ENCODE measurements at places on chromosomes 7 and 10.

DNA sequence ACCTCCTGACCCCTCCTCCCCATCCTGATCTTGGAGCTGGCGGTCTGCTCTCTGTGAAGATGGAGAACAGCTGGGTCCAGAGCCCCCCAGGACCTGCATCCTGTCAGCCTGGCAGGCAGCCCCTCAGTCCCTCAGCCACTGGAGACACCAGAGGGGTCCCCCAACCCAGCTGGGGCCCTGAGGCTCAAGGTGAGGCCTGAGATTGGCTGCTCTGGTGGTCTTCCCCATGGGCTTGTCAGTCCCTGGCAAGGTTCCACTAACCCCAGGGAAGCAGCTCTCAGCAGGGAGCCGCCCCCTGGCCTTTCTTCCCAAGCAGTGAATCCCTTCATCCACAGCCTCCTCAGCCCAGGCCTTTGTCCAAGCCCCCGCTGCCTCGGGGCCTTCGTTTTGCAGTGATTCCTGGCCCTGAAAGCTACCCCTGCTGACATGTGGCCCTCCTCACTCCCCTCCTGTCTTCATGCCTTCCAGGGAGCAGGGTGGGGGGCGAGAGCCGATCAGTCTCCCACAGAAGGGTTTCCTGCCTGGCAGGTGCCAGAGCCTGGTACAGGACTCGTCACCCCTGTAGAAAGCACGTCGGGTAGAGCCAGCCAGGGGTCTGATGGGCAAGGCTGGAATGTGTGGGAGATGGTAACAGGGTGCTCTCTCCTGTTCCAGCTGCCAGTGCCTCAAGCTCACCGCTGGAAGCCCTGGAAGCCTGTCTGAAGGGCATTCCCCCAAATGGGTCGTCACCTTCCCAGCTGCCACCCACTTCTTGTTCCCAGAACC lies 48.5 kb downstream of the ZNF467 start:
- DNase-seq = no peak

GRCh38 chr7:23222439-23223030 lies 24.0 kb upstream of the GPNMB start:
- DNase-seq = no peak

- no peak for DNase-seq
Observed at GRCh38 chr10:2543974-2544373, 523.4 kb upstream of the PFKP start.

- no peak for DNase-seq
Observed at GRCh38 chr10:17412323-17412722, 42.1 kb downstream of the ST8SIA6 start.

DNA sequence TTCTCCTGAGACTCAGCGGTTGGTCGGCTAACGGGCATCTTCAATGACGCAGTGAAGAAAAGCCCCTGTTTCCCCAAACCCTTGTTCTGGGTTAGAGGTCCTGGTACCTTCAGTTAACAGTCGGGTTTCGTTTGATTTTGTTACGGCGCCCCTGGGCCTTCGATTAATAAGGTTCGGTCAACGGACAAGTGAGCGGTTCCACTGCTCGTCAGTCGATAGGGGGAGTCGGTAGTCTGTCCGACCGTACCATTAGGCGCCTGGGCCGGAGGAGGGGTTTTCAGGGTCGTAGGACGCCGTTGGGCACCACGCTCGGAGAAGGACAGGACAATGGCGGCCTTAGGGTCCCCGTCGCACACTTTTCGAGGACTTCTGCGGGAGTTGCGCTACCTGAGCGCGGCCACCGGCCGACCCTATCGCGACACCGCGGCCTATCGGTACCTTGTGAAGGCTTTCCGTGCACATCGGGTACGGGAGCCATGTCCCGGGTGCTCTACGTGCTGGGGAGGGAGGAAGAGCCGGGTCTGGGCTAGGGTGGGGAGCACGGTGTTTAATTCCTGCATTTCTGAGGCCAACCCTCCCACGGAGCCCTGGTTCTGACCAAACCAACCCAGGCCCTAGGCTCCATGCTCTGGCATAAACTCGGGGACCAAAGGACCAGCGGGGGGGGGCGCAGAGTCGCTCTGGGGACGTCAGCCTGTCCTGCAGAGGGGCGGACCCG lies at the start of gene FMC1:
Gene FMC1, plus strand, starts transcription at position 280 of the 718 bp plus-strand sequence. Its CDS starts 48 bp downstream, at position 328.
- DNase-seq = no peak

- DNase-seq = no peak
Observed at GRCh38 chr10:12808014-12808613, 193.4 kb downstream of the CCDC3 start.

DNA sequence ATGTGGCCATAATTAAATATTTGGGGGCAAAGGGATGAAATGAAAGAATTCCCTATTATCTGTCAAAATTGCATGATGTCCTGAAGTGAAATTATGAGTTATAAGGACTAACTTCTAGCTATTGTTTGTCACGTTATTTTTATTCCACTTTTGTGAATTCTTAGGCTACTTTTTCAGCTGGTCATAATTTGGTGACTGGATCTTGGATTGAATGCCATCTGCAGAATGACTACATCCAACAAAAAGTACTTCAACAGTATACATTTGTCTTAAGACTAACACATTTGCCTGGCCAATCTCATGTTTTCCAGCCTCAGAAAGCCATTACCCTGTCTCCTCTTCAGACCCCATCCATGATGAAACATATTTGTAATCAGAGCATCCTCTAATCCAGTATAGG lies 48.1 kb upstream of the WNT16 start:
- DNase-seq = no peak

DNA sequence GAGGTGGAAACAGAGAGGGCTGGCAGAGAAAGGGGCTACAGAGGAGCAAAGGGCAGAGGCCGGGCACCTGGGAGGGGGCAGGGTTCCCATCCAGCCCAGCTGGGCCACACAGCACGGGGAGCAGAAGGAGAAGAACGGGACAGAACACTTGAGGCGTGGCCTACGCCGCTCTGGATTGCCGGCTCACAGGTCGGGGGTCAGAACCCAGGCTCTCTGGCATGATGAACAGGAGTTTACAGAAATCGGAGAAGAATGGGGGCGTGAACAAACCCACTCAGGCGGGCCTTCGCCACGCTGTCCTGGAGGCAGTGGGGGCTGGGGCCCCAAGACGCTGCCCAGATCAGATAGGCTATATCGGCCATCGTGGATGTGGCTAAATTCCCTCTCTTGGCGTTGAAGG lies 362.2 kb upstream of the SHH start:
- no peak for DNase-seq

GRCh38 chr7:1733206-1733907 lies 63.3 kb downstream of the ELFN1 start:
- no peak for DNase-seq

- no peak for DNase-seq
Observed at GRCh38 chr7:1642291-1642731, 27.8 kb upstream of the ELFN1 start.

GRCh38 chr10:75707080-75707840 lies 275.8 kb downstream of the LRMDA start:
- DNase-seq = no peak

DNA sequence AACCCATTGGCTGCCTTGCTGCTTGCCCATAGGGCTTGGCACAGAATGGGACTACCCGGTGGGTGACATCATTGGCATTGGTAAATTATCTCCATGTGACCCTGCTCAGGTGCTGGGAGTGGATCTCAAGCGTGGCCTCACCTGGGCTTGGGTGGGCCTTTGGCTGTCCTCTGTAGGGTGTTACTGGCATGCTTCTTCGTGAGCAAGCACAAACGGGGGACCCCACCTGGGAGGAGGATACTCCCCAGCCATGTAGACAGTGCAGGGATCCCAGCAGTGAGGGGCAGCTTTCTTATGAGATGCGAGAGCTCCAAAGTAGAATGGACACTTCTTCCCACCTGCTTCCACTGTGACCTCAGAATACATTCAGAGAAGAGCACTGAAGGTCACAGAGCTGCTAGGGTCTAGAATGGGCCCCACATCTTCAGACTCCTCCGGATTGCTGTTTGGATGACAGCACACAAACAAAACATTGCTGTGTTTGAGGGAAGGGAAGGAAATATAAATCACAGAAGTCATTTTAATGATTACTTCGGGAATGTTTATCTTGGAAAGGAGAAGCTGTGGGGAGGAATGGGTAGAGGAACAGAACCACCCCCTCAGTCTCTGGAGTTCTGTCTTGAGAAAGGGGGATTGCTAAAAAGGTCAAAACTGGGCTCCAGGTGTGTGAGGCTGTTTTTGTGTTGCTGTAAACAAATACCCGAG lies 75.9 kb downstream of the SH2D4B start:
- no peak for DNase-seq

DNA sequence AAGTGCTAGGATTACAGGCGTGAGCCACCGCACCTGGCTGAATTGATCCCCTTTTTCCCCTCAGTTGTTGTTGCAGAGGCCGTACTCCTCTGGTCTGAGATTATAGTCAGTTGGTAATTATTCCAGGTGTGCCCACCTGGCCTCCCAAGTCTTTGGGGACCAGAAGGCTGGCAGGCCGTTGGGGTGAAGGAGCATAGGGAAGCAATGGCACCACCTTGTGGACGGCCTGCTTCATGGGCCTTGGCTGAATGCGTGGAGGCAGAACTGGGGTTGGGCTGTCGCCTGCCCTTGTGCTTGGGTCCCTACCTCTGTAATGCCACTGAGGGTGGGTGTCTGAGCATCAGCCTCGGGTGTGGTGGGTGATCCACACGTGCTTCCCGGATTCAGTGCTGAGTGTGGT lies 125.7 kb downstream of the RGS10 start:
- DNase-seq = no peak

- DNase-seq = no peak
Observed at GRCh38 chr7:149171892-149172533, 23.3 kb upstream of the ZNF282 start.

- no peak for DNase-seq
Observed at GRCh38 chr7:98187138-98187502, 24.1 kb upstream of the BHLHA15 start.

DNA sequence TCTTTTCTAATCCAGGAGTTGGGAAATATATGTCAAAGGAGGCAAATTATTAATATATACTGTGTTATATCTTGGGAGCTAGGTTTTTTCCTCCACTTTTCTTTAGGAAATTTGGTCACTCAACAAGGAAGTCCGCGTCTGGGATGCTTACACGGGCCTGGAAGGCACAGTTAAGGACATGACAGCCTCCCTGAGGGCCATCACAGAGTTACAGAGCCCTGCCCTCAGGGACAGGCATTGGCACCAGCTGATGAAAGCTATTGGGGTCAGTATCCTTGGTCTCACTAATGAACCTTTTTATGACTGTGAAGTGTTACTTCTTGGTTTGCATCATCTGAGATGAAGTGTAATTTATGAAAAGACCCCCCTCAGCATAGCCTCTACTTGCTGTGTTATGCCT lies 74.7 kb downstream of the DNAH11 start:
- DNase-seq = no peak
